ENCODE measurements at places on chromosomes 1 and 21.

DNA sequence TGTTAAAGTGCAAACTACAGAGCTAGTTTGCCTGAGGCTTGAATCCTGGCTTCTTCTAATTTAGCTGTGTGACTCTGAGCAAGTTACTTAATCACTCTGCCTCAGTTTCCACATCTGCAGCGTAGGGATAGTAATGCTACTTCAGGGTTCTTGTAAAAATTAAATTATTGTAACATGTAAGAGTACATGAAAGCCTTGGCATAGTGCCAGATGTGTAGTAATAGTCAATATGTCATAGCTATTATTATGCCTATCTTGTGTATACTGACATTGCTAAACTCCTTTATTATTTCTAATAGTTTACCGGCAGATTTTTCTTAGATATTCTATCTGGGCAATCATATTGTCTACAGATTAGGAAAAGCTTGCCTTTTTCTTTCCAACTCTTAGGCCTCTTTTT, 6.8 kb upstream of the TADA1 start:
- no peak for DNase-seq

- DNase-seq, result no peak
Observed at GRCh38 chr1:64337926-64338325, 132.0 kb upstream of the CACHD1 start.

DNA sequence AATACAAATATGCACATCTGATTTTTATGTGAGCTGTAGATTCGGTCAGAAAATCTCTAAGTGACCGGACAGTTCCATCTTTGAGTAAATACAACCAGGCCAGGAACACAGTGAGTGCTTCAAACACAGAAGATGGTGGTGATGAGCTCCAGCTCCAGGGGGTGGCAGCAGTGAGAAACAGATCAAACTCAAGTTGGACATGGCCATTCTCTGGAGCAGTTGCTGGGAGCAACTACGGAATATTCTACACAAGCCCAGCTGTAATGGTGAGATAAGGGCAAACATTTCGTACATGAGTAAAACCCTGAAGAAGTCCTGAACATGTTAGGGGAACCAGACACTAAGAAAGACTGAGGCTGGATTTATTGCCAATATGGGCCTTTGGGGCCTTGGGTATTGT, 100.7 kb downstream of the BARHL2 start:
- DNase-seq, result no peak

GRCh38 chr1:228018125-228018398, 11.3 kb downstream of the WNT3A start:
- DNase-seq, result no peak

DNA sequence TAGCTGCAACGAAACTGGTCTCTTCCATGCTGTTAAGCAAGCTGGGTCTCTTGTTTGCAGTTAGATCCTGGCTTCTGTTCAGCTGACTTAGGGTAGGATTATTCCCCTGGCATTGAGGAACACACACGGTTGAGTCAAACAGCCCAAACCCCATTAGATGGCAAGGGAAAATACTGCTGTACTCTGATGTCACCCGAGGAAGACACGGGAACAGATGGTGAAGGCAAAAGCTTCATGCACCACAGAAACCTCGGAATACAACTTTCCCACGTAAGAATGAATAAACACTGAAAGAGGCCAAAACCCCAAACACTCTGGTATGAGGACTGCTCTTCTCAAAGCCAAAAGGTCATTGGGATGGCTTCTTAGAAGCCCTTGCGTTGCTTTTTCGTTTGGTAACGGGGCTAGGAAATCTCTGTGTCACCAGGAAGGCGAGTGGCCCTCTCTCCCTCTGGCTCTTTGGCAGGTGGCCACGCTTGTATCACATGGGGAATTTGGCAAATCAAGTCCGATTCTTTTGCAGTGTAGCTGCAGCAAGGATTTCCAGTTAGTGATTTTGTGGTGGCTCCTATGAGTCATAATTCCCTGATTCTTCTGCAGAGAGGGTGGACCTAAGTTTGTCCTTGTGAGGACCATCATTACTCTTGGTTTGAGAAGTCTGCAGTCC, 16.7 kb upstream of the LYST start:
- no peak for DNase-seq

- no peak for DNase-seq
Observed at GRCh38 chr1:4108331-4108730, 208.3 kb upstream of the C1orf174 start.

GRCh38 chr1:246162560-246162959, 344.5 kb downstream of the SMYD3 start:
- no peak for DNase-seq

DNA sequence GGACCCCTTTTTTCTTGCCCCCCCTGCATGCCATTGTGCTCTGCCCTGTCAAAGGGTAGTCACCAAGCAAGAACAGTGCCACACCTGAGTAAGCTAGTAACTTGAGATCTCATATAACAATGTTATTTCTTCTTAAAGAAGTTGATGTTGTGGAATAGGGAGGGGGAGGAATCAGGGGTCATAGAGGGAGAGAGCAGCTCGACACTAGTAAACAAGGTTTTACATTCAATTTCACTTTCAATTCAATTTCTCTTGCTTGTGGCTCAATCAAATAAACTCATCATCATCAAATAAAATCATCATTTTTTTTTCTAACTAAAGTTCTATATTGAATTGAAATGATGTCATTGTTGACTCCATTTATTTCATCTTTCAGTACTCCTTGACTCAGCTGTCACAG, 106.4 kb downstream of the CRB1 start:
- DNase-seq, result no peak

DNA sequence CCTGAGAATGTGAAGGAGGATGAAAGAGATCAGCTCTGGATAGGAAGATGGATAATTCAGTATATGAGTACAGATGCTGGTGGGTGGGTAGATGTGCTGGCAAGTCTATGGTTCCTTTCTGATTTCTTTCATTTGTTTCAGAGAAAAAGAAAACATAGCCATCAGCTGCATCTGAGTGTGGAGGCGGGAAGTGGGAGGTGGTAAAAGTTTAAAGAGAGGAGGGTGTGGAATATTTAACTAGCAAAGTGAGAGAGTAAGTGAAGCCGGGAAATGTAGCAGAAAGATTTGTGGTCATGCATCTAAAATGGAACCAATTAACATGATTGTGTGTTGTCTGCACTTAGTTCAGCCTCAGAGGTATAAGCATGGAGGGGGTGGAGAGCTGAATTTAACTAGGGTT, 16.4 kb downstream of the RPE65 start:
- DNase-seq, result no peak

DNA sequence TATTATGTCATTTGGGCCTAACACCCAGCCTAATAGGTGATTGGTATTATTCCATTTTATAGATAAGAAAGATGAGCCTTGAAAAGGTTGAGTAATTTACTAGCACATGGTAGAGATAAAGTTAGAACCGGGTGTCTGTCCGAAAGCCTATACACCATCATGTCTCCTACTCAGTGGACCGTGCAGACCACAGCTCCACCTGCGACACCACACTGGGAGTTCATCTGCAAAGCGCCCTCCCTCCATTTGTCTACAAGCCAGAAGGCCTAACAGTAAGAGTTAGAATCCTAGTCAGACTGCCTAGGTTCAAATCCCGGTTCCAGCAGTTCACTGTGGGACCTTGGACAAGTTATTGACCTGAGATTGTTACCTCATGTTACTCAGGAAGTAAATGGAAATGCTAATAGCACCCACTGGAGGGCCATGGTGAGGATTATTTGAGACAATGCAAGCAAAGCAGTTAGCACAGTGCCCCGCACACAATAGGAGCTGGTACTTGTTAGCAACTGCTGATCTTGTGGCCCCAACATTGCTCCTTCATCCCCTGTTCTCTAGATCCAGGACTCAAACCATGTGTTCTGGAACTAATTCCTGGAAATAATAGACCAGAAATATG, 20.5 kb downstream of the ARMH1 start:
- no peak for DNase-seq

GRCh38 chr1:201648066-201648906, 109.4 kb downstream of the NAV1 start:
- no peak for DNase-seq
